ENCODE measurements at places on chromosomes 11 and 22.

DNA sequence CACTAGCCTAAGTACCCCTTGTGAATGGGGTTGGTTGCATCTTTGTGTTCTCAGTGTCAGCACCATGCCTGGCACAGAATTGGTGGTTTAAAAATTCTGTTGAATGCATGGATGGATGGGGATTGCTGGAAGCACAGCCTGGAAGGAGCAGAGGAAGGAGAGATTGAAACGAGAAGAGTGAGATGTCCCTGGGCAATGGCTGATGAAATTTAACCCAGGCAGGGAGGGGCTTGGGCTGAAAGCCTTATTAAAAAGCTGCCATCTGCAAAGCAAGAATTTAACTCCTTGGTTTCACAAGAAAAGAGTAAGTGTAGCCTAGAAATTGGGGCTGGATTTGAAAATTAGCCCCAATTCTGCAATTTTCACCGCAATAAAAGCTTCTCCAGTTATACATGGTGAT lies 126.7 kb downstream of the TEAD1 start:
- no peak for DNase-seq

GRCh38 chr11:63673579-63673978 lies 2.4 kb upstream of the ATL3 start:
- no peak for DNase-seq

GRCh38 chr11:114970927-114971645 lies 292.8 kb downstream of the NXPE2 start:
- no peak for DNase-seq

DNA sequence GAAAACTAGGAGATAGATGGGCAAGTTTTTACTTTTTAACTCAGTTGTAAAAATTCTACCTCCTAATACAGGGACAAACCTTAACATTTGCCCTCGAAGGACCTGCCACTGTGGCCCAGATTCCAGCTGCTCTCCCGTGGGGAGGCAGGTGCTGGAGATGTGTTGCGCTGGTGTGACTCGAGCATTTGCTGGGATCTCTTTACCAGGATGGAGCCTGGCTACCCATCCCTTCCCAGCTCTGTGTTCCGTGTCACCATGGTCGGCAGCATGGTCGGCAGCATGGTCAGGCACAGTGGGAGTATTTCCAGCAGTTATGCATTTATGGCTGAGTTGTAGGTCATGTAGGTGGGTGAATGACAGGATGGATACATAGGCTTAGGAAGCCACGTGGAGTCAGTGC lies 41.1 kb downstream of the OTOG start:
- DNase-seq, result no peak

DNA sequence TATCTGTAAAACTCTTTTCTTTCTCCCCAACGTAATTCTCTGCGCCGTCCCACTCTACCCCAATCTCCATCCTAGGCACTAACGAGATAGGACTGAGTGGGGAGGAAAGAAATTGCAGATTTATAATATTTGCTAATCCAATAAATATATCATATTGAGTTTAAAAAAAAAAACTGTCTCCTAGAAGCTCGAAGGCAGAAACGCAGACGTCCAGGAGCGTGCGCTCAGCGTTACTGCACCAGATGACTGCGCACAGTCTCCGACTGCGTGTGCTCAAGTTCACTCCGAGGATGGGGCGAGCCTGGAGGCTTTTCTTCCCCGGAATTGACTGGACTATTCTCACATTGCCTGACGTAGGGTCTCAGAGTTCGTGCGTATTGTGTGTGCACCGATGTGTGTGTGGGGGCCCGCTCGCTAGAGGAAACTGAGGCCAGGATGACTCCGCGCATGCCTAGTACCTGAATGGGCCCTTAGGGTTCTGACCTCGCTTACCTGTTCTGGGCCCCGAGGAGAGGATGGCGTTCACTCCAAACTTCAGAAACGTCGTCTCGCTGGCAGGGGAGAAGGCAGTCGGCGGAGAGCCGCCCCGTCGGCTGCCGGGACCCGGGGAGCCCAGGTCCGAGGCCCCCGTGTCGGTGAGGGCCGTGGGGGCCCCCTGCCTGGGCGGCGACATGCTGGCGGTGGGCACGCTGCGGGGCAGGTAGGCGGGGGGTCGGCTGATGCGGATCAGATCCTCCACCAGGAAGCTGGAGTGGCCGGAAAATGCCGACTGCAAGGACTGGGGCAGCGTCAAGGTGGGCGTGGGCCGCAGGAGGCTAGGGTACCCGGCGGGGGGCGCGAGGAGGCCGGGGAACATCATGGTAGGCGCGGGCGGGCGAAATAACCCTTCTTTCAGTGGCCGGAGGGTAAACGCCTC lies 551 bp downstream of the DBX1 start:
- no peak for DNase-seq

DNA sequence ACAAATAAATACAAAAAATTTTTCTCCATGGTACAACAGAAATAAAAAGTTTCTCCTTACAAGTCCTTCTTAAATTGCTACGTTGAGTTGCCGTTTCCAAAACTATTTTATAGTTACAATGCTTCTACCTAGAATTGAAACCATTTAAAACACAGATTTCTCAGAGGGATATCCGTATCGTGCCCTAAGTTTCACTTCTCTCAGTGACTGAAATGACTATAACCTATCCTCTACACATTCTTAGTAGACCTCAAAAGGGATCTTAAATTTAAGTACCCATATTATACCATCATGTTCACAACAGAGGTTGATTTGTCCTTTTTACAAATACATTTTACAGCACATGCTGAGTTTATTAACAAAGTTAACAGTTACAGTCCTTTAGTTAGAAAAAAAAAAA lies 44.1 kb downstream of the USP28 start:
- no peak for DNase-seq

GRCh38 chr11:110358336-110358735 lies 61.9 kb upstream of the RDX start:
- no peak for DNase-seq

DNA sequence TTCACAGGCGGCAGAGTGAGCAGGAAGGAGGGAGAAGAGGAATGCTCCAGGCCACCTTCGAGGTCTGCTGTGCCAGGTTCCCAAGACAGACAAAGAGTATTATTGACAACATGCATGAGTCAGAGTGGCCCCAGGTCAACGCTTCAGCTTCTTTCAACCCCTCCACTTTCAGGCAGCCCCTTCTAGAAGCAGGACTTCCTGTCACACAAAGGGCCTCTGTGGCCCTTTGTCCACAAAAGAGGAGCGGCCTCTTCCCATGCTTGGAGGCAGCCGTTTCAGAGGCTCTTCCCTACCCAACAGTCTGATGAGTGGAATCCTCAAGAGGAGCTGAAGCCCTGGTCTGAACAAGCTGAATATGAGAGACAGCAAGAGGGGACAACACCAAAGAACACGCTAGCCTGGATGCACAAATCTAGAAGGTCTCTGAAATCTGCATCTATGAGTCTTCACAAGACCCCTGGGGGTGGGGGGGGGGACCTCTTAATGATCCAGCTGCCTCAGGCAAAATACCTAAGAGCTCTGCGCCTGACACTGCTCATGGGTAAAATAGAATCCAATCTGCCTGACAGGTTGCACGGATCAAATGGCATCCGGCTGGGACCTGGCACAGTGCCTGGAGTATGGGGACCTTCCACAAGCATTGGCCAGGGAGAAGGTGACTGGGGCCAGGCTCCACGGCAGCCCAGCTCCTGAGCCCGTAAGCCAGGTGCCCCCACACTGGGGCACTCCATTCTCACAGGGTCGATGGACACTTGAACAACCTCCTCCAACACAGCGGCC lies 67.5 kb downstream of the PACSIN2 start:
- DNase-seq, result no peak

DNA sequence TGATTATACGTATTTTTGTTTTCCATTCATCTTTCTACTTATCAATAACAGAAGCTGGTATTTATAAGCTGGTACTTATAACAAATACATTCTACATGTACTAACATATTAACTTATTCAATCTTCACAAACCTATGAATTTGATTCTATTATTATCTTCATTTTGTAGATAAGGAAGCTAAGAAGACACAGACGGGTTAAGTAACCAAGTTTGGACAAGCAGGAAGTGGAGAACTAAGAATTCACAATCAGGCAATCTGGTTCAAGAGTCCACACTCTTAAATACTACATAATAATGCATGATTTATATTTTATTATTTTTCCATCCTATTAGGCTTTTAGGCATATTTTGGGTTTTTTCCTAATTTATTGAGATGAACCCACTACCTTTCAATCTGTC lies 25.0 kb downstream of the FCHSD2 start:
- no peak for DNase-seq

DNA sequence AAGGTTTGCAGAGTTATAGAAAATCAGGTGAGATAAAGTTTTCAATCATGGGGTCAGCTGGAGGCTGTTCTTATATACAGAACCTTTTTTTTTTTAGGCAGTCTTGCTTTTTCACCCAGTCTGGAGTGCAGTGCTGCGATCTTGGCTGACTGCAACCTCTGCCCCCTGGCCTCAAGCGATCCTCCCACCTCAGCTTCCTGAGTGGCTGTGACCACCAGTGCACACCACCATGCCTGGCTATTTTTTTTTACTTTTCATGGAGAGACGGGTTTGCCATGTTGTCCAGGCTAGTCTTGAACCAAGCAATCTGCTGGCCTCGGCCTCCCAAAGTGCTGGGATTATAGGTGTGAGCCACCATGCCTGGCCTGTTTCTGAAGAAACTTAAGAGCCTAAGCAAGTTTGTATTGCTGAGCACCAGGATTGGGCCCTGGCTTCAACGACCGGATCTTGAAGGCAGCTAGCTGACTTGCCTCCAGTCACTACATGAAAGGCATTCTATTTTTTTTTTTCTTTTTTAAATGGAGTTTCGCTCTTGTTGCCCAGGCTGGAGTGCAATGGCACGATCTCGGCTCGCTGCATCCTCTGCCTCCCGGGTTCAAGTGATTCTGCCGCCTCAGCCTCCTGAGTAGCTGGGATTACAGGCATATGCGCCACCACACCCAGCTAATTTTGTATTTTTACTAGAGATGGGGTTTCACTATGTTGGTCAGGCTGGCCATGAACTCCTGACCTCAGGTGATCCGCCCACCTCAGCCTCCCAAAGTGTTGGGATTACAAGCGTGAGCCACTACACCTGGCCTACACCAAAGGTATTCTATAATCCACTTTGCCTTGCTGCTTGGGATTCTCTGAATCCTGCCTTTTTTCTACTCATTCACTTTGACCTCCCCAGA lies 7.6 kb downstream of the XBP1 start:
- no peak for DNase-seq

- no peak for DNase-seq
Measured at GRCh38 chr11:115693002-115693401, 188.8 kb upstream of the CADM1 start.

GRCh38 chr11:43788421-43788820 lies 92.2 kb upstream of the ALKBH3 start:
- DNase-seq, result no peak

GRCh38 chr11:119787074-119787461 lies 58.1 kb upstream of the NECTIN1 start:
- no peak for DNase-seq

DNA sequence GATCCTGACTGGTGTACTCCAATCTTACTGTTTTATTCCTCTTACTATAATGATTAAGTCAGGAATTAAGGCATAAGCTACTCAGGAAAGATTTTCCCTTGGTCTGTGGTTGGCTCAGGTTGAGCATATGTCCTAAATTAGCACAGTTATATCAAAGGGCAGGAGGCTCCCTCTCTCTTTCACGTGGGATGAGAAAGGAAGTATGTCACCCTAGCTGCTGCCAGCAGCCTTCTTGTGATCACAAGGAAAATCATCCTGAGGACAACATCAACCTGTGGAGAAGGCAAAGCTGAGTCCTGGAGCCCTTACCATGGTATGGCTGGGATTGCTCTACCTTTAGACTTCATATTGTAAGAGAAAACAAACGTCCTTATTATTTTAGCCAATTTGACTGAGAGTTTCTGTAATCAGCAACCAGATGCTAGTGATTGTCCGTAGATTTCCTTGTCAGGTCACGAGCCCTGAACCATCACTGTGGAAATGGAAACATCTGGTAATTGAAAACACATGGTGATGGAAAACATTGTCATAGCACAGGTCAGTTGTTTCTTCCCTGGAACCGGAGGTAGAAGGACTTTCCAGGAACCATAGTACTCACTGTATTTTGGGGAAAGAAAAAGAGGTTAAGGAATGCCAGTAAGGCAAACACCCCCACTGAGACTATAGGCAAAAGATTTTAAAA lies 40.6 kb upstream of the DEUP1 start:
- no peak for DNase-seq

- DNase-seq, result no peak
Measured at GRCh38 chr11:117255966-117256365, 23.5 kb downstream of the RNF214 start.

- DNase-seq, result no peak
Measured at GRCh38 chr11:100908746-100909145, 220.9 kb downstream of the PGR start.

DNA sequence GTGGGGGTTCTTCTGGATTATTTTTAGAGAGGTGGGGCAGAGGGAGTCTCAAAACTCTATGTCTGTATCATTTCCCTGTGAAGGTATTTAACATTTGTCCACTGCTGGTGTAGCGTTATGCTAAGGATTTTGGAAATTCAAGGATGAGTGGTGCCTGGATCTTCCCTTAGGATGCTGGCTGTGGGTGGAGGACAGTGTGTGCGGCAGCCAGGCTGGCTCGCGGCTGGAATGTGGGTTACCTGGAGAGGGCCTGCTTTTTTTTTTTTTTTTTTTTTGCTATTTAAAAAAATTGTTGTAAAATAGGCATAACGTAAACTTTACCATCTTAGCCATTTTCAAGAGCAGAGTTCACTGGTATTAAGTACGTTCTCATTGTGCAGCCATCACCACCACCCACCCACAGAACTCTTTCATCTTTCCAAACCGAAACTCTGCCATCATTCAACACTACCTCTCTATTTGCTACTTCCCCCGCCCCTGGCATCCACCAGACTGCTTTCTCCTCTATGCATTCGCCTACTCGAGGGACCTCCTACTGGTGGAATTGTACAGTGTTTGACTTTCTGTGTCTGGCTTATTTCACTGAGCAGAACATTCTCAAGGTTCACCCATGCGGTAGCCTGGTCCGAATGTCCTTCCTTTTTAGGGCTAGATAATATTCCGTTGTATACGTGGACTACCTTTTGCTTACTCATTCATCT lies 67.1 kb downstream of the PARVB start:
- no peak for DNase-seq

GRCh38 chr22:33302549-33302948 lies 244.4 kb upstream of the SYN3 start:
- DNase-seq, result no peak

- no peak for DNase-seq
Measured at GRCh38 chr11:90284171-90284570, 61.3 kb upstream of the CHORDC1 start.

DNA sequence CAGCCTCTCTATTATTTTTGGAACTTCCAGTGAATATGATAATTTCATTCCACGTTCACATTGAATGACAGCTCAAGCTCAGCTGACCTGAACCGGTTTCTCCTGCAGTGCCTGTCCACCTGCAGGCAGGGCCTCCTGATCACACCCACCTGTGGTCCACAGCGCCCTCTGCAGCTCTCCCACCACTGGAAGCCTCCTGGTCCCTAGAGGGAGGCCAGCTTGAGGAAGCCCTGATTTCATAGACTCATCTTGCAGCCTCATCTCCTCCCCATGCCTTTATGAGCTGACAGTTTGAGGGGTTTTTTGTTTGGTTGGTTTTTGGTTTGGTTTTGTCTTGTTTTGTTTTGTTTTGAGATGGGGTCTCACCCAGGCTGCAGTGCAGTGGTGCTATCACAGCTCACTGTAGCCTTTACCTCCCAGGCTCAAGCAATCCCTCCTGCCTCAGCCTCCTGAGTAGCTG lies 29.9 kb upstream of the MALAT1 start:
- DNase-seq, result no peak

- no peak for DNase-seq
Measured at GRCh38 chr11:17917556-17917955, 95.3 kb downstream of the SERGEF start.

GRCh38 chr11:122030286-122030685 lies 85.7 kb downstream of the BLID start:
- no peak for DNase-seq

Measured in stimulated activated naive CD4-positive, alpha-beta T cell (primary cell).